Glomerular endothelial cell (primary cell): ENCODE measurements at places on chromosomes 6 and 20.

GRCh38 chr6:169784821-169785340 lies 33.5 kb downstream of the ERMARD start:
- no peak for DNase-seq

DNA sequence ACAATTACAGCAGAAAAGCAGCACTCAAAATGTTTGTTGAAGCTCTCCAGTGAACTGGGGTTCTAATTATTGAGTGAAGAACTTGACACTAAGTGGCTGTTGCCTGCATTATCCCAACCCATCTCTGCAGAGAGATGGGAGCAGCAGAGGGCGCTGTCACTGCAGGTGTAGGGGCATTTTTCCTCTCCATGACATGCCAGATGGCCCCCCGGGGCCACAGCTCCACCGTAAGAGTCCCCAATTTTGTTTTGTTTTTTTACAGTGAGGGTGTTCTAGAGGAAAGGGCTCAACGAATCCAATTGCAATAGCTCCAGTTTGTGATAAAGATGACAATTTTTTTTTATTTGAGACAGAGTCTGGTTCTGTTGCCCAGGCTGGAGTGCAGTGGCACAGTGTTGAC lies 1.9 kb upstream of the FUCA2 start:
- no peak for DNase-seq

DNA sequence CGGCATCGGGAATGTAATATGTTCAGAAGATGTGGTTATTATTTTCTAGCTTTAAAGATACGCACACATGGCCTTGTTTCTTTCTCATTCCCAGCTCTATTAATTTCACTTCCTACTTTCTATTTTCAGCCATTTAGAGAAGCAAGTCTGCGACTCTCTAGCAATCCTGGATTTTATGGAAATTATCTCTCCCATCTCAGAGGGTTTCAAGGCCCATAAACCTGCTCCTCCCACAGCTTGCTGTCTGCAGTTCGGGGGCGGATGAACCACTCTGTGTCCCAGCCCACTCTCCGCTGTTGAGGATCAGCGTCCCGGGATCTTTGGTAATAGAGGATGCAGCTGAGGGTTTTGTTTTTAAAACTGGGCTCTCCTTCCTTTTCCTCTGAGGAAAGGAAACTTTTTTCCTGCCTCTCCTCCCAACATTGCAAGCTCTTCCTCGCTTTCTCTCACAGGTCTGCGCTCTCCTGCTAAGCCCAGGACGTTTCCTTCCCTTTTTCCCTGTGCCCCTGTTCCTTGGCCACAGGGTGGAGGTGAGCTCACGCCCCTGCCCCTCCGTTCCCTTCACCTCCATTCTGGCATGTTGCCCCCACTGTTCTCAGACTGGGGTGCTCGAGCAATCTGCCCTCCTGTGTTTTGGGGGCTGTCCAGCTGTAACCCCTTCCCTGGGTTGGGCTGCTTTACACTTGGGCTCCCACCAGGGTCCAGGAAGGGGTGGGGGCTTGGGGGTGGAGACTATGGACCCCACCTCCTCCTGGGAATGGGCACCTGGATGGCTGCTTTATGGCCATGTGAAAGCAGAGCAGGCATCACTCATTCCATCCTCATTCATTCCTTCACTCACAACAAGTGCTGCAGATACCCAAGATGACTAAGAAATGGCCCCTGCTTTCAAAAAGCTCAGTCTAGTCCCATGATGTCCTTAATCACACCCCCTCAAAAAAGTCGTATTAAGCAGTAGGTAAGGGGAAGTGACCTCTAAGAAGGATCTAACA lies 54.9 kb downstream of the ZBTB9 start:
- no peak for DNase-seq

DNA sequence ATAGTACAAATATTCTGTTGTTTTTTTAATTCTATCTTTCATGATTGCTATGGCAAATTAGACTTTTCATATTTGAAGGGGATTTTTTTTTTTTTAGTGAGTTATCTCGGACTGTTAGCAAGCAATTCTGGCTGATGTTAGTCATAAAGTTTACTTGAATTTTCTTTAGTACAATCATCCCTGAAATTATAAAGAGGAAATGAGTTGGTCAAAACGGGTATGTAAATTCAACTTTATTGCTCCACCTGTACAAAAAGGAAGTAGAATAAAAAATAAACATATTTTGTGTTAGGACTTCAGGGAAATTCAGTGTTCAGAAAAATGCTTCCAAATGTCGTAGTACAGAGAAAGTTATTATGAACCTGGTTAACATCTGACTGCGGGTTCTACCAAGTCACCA lies 40.3 kb downstream of the PPP1R14C start:
- DNase-seq: no peak

DNA sequence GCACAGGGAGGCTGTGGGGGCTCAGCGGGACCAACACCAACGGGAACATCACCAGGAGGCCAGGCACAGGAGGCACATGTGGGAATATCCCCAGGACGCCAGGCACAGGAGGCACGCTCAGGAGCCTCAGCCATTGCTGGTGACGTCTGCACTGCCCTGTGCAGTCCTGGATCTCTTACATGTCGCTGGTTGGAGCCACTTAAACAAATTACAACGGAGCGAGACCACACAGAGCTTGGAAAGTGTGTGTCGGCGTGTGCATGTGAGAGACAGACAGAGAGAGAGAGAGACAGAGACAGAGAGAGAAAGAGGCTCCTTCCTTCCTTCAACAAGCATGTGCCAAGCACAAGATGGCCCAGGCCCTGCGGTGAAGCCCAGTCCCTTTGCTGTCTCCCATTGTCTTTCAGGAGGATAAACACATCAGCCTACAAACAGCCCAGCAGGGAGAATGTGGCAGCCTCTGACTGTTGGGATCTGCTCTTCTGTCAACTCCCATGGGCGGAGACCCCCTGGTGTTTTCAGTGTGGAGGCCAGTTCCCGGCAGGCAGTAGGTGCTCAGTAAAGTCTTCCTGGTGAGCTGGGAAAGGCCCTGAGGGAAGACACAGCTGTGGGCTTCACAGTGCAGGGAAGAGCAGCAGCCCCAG lies 112.7 kb upstream of the THBS2 start:
- no peak for DNase-seq

GRCh38 chr6:159062564-159062945 lies 17.8 kb upstream of the TAGAP start:
- DNase-seq: no peak

- no peak for DNase-seq
Measured at GRCh38 chr6:34146801-34147592, 1.1 kb upstream of the GRM4 start.

GRCh38 chr20:5465604-5465927 lies 148.8 kb upstream of the PROKR2 start:
- DNase-seq: no peak

DNA sequence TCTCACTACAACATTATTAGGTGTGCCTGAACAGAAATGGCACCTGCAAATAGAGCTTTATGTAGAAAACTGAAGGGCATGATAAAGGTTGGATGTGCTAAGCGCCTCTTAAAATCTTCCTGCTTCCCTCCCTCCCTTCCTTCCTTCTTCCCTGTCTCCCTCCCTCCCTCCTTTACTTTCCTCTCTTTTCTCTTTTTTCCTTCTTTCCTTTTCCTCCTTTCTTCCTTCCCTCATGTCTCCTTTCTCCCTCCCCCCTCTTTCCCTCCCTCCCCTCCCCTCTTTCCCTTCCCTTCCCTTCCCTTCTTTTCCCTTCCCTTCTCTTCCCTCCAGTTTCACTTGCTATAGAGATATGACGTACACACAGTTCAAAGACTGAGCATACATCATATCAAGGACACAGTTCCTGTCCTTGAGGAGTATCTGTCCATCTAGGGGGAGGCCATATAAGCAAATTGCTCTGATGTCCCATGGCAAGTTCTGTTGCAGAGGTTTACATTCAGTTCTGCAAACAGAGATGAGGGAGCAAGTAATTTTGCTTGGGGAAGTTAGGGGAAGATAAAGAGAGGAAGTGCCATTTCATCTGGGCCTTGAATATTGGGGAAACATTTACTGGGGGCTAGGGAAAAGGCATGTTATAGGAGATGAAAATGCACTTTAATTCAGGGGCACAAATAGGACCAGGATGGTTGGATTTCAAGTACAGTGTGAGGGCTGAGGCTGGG lies 79.0 kb upstream of the EEF1E1 start:
- no peak for DNase-seq

DNA sequence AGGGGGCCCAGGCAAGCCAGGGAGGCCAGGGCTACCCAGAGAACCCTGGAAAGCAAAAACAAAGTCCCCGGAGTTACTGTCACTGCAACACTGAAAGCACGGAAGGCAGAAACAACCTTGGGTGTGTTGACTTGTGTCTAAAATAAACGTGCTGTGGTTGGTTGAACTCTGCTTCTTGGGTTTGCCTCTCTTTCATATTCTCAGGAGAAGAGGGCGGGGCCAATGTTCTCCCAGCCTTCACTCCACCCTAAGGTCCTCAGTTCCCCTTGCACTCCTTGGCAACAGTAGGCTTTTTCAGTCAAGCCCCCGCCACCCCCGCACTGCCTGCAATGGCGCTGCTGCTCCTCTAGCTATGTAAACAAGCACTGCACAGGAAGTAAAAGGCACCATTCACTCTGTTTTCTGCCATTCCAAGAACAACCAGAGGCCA lies 60.9 kb downstream of the COL9A1 start:
- no peak for DNase-seq

- DNase-seq: no peak
Measured at GRCh38 chr20:41001497-41001896, 27.1 kb upstream of the TOP1 start.

GRCh38 chr20:7113577-7114466 lies 346.3 kb downstream of the BMP2 start:
- DNase-seq: no peak

GRCh38 chr20:40309731-40310130 lies 379.3 kb downstream of the MAFB start:
- DNase-seq: no peak

- no peak for DNase-seq
Measured at GRCh38 chr20:52569201-52569600, 377.6 kb upstream of the ZFP64 start.

DNA sequence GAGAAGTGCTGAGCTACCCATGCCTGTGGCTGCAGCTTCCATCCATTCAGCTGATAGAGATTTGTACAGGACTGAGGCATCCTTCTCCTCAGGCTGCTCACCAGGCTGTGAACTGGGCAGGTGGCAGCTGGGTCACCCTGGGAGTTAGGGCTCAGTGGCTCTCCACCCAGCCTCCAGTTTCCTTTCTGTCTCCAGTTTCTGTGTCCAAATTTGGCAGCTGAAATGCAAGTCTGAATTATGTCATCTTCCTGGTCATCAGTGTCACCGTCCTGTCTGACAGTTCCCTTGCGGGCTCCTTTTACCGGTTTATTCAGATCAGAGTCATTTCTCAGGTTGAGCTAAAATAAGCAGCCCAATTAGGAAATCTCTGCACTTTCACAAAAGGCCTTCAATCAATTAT lies 93.3 kb downstream of the EDN1 start:
- DNase-seq: no peak
